ENCODE measurements at places on chromosomes 2 and 18. TPM values are rescaled to one million over a fixed set of nuclear protein-coding genes. Genes with fewer than 3 reads are reported as not detected.

- DNase-seq: peak; percentile 84
- H3K27ac ChIP-seq: no peak overlapping the region
- H3K4me1 ChIP-seq: no peaks in the 10 kb centered on the region
- no peak overlapping the region for H3K4me3 ChIP-seq
- no peaks in the 10 kb centered on the region for H3K27me3 ChIP-seq
Observed at GRCh38 chr2:84874381-84875212, 6.3 kb downstream of the TRABD2A start.

GRCh38 chr2:170077830-170078569 lies 99.9 kb upstream of the MYO3B start:
- no peak for DNase-seq
- H3K4me3 ChIP-seq: no peak overlapping the region
- H3K27me3 ChIP-seq: no peaks in the 10 kb centered on the region
- H3K27ac ChIP-seq: no peak overlapping the region
- H3K36me3 ChIP-seq: peaks cover 20% of the 10 kb centered on the region

GRCh38 chr2:30221531-30221930 lies 9.8 kb upstream of the LBH start:
- peaks cover 19% of the 10 kb centered on the region for H3K4me1 ChIP-seq
- H3K27me3 ChIP-seq: peaks cover 5% of the 10 kb centered on the region
- H3K4me3 ChIP-seq: no peak overlapping the region

GRCh38 chr2:191150600-191151330 lies at the start of gene STAT4:
Gene STAT4 (minus strand): TSS chr2:191150994. CDS start chr2:191148203, 2,791 bp downstream.
- no peaks in the 10 kb centered on the region for H3K36me3 ChIP-seq
- peaks cover 29% of the 10 kb centered on the region for H3K4me1 ChIP-seq
- DNase-seq: peak; percentile 79
- H3K27me3 ChIP-seq: no peaks in the 10 kb centered on the region
- H3K27ac ChIP-seq: peak within 1 kb of the TSS; percentile 74

DNA sequence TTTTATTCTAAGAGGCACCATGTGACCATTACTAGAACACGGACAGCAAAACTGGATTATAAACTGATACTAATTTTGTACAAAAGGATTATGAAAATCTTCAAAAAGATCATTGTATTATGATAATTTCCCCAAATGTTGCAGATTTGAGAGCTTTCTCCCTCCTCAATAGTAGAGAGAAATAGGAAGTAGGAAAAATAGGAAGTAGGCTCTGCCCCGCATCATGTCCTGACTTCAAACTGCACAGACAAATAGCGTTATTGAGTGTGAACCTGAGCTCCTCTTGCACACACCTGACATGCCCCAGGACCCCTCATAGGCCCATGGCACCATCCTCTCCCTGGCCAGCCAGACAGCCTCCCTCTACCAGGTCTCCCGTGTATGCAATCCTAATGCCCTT lies 25.4 kb downstream of the CHRNA1 start:
- H3K4me3 ChIP-seq: no peak overlapping the region
- DNase-seq: no peak
- H3K36me3 ChIP-seq: no peaks in the 10 kb centered on the region
- H3K27me3 ChIP-seq: peaks cover 48% of the 10 kb centered on the region
- H3K27ac ChIP-seq: no peak overlapping the region

DNA sequence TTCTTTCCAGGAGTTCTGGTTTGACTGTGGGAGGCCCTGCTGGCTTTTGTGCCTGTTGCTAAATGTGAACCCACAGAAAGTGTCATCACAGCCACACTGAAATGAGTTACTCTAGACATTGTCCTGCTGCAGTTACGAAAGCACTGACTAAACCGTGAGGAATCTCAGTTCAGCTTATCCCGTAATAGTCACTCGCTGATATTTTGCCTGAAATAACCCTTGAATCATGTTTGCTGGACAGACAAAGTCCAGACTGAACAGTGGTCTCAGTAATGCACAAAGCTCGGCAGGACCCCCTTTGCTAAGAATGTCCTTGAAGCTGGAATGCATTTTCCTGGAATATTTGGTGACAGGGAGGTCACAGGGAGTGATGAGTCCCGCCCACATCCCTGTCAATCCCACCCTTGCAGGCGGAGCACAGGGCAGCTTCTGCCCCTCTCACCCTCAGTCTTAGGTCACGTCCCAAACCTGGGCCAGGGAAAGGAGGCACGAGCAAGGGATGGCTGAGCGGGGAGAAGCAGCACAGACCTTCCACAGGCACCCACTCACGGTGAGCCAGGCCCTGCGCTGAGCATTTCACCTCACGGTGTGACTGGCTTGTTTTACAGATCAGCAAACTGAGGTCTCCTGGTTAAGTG lies 53.4 kb downstream of the ADI1 start:
- peaks cover 46% of the 10 kb centered on the region for H3K36me3 ChIP-seq
- peak overlapping the region; percentile 20 for H3K4me3 ChIP-seq
- peak; percentile 99 for DNase-seq
- H3K4me1 ChIP-seq: peaks cover 38% of the 10 kb centered on the region
- H3K27me3 ChIP-seq: no peaks in the 10 kb centered on the region
- H3K27ac ChIP-seq: peak overlapping the region; percentile 86

DNA sequence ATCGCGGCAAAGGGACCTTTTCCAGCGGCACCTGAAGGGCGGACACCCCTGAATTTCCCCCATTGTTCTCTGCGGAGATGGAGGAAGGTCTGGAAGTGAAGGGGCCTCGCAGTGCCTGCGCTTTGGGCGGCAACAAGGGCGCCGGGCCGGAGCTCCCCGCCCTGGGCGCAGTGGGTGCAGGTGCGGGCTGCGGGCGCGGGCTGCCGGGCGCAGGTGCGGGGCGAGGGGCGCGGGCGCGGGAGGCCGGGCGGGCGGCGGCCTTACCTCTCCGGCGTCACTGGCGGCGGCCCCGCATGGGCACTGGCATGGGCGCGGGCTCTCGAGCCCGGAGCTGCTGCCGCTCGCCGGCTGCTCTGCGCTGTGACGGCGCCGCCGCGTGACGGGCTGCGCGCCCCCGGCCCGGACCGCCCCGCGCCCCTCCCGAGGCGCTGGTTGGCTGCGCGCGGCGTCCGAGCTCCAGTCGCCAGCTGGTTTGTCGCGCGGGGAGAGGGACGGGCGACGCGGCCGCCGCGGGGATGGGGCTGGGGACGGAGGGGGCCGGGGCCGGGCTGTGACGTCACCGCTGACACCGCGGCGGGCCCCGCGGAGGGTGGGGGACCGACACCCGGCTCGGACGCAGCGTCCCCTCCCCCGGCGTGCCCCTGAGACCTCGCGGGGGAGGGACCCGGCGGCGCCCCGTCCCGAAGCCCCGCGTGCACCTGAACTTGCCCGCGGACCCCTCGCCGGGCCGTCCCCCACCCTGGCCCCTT lies at the start of gene KIF1A:
Gene KIF1A (minus strand): TSS at position 362 of the 749 bp plus-strand sequence. CDS start 22,467 bp downstream, outside the sequence.
- H3K36me3 ChIP-seq: no peaks in the 10 kb centered on the region
- no peak within 1 kb of the TSS for H3K4me3 ChIP-seq
- no peaks in the 10 kb centered on the region for H3K4me1 ChIP-seq
- no peak within 1 kb of the TSS for H3K27ac ChIP-seq

- peaks cover 4% of the 10 kb centered on the region for H3K27me3 ChIP-seq
- H3K36me3 ChIP-seq: no peaks in the 10 kb centered on the region
- no peak overlapping the region for H3K4me3 ChIP-seq
- no peak overlapping the region for H3K27ac ChIP-seq
- DNase-seq: peak; percentile 73
Observed at GRCh38 chr2:234705108-234705507, 208.2 kb upstream of the ARL4C start.

- H3K27me3 ChIP-seq: no peaks in the 10 kb centered on the region
- no peaks in the 10 kb centered on the region for H3K4me1 ChIP-seq
- DNase-seq: no peak
Observed at GRCh38 chr2:22719396-22719795, 665.6 kb upstream of the KLHL29 start.

DNA sequence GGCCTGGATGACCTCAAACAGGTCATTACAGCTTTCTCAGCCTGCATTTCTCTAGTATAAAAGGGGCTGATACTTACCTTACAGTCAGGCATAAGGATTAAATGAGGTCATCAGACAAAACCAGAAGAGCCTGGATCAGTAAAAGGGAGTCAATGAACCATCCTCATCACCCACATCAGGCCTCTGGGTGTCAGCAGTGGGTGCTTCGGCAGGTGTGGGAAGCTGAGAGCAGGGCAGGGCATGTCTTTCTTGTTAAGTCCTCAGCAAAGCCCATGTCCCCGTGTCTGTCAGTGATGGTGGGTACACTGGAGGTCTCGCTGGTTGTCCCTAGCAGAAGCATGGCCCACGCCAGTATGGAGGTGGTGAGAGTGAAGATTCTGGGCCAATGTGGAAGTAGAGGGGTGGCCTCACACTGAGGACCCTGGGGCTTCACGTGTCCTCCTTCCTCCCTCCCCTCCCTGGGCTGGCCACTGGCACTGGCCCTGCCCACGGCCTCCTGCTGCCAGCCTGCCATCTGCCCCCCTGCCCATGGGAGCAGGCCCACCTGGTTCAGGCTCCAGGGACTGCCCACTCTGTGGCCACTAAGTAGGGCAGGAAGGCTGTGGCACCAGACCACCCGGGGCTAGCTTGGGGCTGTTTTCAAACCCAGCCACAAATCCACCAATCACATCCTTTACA lies 4.4 kb downstream of the ADRA2B start:
- peaks cover 32% of the 10 kb centered on the region for H3K27me3 ChIP-seq
- no peaks in the 10 kb centered on the region for H3K4me1 ChIP-seq
- peak; percentile 81 for DNase-seq
- no peaks in the 10 kb centered on the region for H3K36me3 ChIP-seq

DNA sequence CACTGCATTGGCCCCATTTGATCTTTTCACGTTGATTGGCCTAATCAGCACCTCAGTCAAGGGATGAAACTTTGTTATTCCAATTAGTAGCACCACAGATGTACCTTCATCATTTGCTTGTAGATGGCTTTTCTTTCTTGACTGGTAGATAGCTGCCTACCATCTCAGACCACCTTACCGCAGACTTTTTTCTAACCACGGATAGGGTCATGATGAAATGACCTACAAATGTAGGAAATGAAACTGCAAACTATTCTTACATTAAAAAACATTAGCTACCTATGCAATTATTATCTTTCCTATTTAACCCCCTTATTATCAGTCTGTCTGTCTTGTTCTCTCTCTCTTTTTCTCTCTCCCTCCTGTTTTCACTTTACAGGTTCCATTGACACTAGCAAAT lies 22.4 kb upstream of the SLC25A52 start:
- H3K36me3 ChIP-seq: no peaks in the 10 kb centered on the region
- DNase-seq: no peak
- H3K4me1 ChIP-seq: no peaks in the 10 kb centered on the region
- no peak overlapping the region for H3K27ac ChIP-seq
- H3K4me3 ChIP-seq: no peak overlapping the region

- no peaks in the 10 kb centered on the region for H3K27me3 ChIP-seq
- H3K4me1 ChIP-seq: no peaks in the 10 kb centered on the region
- no peak overlapping the region for H3K27ac ChIP-seq
- peak; percentile 49 for DNase-seq
Observed at GRCh38 chr2:96916646-96917543, 47.0 kb upstream of the SEMA4C start.

DNA sequence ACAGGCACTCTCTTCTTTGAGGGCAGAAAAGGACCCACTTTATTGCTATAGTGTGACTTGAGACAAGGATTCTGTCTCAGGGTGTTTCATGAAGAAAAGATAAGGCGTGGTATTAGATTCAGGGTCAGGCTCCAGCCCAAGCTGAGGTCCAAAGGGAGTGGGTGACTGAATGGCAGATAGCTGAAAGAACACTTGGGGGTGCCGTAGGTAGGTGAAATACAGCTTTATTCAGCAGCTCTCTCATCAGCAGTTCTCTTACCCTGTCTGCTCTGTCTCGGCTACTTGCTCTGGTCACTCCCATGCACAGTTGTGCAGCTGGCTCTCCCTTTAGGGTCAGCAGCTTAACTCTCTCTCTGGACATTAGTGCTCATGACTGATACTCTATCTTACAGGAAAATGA lies 379.9 kb downstream of the LPIN1 start:
- peaks cover 4% of the 10 kb centered on the region for H3K27me3 ChIP-seq
- peaks cover 1% of the 10 kb centered on the region for H3K4me1 ChIP-seq
- DNase-seq: no peak
- no peaks in the 10 kb centered on the region for H3K36me3 ChIP-seq
- no peak overlapping the region for H3K27ac ChIP-seq

GRCh38 chr2:7672027-7672684 lies 754.9 kb downstream of the RNF144A start:
- H3K27ac ChIP-seq: no peak overlapping the region
- peak; percentile 23 for DNase-seq
- H3K27me3 ChIP-seq: no peaks in the 10 kb centered on the region
- H3K4me3 ChIP-seq: no peak overlapping the region
- no peaks in the 10 kb centered on the region for H3K4me1 ChIP-seq
- no peaks in the 10 kb centered on the region for H3K36me3 ChIP-seq

GRCh38 chr2:230007931-230008707 lies 60.6 kb downstream of the SLC16A14 start:
- no peaks in the 10 kb centered on the region for H3K27me3 ChIP-seq
- H3K4me1 ChIP-seq: no peaks in the 10 kb centered on the region
- H3K36me3 ChIP-seq: no peaks in the 10 kb centered on the region
- H3K27ac ChIP-seq: no peak overlapping the region
- DNase-seq: peak; percentile 82

GRCh38 chr2:126189527-126189926 lies 466.4 kb upstream of the GYPC start:
- no peaks in the 10 kb centered on the region for H3K27me3 ChIP-seq
- no peak overlapping the region for H3K4me3 ChIP-seq
- H3K27ac ChIP-seq: no peak overlapping the region
- no peak for DNase-seq
- H3K36me3 ChIP-seq: no peaks in the 10 kb centered on the region

- H3K27me3 ChIP-seq: peaks cover 9% of the 10 kb centered on the region
- H3K36me3 ChIP-seq: no peaks in the 10 kb centered on the region
- H3K4me3 ChIP-seq: no peak overlapping the region
- no peak overlapping the region for H3K27ac ChIP-seq
Observed at GRCh38 chr2:56030901-56031300, 107.3 kb upstream of the EFEMP1 start.

Gene POTEJ
- not detected for total RNA-seq

Gene MARCHF4
- 1.5 TPM for total RNA-seq

Gene DSG1
- total RNA-seq: not detected

Gene GAREM2
- total RNA-seq: 2.4 TPM

Gene CERS6
- 21.8 TPM for total RNA-seq

Gene PRSS56
- not detected for total RNA-seq
